ENCODE measurements at places on chromosomes 16 and 17.

- peak; percentile 10 for DNase-seq
These were observed at the start of gene RHBDL3 for GRCh38 chr17:32265192-32265923. Gene RHBDL3 (plus strand): TSS chr17:32265832. CDS start chr17:32266190, 358 bp downstream.

DNA sequence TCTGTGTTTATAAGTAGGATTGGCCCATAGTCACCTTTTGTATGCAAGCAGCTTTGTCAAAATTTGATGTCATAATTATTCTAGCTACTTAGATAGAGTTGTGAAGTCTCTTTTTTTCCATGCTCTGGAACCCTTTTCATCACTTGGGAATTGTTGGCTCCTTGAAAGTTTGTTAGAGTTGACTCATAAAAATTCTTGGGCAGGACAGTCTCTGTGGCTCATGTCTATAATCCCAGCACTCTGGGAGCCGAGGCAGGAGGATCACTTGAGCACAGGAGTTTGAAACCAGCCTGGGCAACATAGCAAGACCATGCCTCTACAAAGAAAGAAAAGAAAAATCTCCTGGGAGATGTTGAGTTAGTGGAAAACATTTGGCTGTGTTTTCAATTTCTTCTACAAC is 45.7 kb upstream of the MRC2 start:
- no peak for DNase-seq

- peak; percentile 48 for DNase-seq
These were observed 2.7 kb downstream of the CLUAP1 start for GRCh38 chr16:3503523-3503922.

DNA sequence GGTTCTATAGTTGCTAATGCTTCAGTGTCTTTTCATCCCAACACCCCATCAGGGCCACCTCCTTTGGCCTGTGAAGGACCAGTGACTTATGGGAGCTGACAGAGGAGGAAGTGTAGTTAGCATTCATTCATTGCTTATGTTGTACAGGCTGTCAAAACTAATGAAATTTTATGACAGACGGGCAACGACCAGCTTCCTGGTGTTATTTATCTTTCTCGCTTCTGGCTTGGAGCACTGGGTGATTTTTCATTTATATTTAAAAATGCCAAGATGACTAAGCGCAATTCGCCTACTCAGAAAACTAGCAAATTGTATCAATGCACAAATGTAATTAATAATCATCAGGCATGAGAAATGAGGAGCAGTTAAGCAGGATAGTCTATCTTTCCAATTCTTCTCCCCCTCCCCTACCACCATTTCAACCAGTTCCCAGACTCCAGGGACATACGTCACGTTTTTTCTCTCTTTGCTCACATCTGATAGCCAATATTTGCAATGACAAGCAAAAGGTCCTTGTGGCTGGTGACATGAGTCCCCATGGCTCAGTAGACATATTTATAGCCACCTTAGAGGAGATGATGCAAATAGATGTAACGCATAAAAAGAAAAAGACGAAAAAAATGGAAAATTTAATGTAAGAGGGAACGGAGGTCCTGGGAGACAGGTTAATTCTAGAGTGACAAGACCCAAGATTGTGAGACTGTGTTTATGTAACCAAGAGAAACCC is 11.2 kb downstream of the CDRT15 start:
- no peak for DNase-seq

- DNase-seq = no peak
These were observed 127.6 kb downstream of the KIF2B start for GRCh38 chr17:53950207-53950857.

DNA sequence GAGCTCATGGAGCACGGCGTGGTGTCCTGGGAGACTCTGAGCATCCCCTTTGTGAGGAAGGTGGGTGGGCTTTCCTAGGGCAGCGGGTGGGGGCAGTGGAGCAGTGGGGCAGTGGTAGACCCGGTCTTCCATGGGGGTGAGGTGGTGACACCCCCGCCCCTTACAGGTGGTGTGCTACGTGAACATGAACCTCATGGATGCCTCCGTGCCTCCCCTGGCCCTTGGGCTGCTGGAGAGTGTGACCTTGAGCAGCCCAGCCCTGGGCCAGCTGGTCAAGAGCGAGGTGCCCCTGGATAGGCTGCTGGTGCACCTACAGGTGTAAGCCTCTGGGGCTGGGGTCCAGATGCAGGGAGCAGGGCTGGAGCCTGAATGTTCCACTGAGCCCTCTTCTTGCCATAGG is 1.6 kb downstream of the ELMO3 start:
- no peak for DNase-seq

DNA sequence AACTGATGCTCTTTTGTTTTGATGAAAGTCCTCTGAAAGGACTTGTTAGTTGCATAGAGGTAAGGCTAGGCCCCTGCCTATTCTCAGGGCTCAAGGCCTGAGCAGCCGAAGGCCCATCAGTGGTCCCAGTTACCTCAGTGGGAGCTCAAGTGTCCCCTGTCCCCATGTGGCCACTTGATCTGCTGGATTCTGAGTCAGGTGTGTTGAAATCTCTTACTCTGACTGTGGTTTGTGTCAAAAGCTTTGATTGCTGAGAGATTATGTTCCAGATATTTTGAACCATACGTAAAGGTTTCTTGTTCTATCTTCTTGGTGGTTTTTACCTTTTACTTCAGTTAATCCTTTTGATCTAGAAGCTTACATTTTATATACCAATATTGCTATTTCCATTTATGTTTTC is 191.7 kb downstream of the LGALS9B start:
- no peak for DNase-seq

GRCh38 chr16:84752600-84752999 is 52.8 kb downstream of the USP10 start:
- DNase-seq = no peak

- DNase-seq = no peak
These were observed 120.4 kb downstream of the PARN start for GRCh38 chr16:14509675-14510132.

DNA sequence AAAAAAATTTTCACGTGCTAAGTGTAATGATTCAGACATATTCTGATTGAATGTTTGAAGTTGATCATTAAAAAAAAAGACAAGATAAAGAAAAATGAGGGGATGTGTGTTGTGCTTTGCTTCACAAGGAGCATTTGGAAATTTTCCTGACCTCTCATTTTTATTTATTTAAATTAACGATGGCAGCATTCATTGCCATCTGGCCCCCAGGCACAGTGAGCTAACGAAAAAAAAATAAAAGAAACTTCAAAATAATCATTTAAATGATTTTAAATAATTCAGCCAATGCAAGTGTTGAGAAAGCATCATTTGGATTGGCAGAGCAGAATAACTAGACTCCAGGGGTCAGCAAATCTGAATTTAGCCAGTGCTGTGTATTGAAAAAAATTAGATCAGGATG is 1037.2 kb downstream of the CDH11 start:
- DNase-seq = no peak

DNA sequence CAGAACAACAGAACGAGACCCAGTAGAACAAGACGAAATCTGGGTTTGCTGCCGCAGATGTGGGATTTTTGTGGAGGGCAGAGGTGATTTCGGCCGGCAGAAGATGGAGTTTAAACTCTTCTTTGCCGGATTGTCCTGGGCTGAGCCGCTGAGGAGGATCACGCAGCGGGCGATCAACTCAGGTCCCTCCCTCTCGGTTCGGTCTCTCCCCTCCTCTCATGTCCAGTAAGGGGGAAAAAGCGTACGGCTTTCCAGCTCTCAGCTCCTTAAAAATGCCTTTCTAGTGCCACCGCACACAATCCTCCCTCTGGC is 2.5 kb downstream of the PHF12 start:
- DNase-seq = no peak

GRCh38 chr16:75294773-75295459 is 43.5 kb upstream of the BCAR1 start:
- no peak for DNase-seq

GRCh38 chr17:36773039-36773438 is 164.2 kb upstream of the LHX1 start:
- no peak for DNase-seq

DNA sequence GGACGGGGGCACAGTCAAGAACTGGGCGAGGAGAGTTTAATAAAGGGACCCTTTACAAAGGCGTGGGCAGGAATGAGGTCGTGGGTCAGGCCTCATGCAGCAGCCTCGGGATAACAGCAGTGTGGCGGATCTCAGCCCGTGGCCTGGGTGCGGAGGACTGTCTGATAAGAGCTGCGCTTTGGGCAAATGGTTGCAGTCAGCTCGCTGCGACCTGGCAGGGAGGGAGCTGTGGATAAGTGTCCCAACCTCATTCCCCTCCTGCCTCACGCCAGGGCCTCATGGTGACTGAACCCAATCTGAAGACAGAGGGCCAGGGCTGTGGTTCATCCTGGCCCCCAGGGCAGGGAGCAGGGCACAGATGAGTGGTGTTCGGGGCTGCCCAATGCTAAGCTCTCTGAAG is 13.6 kb downstream of the SMTNL2 start:
- DNase-seq = no peak

- DNase-seq = no peak
These were observed 28.9 kb downstream of the ITFG1 start for GRCh38 chr16:47431960-47432359.

GRCh38 chr17:79301469-79301868 is 226.8 kb downstream of the ENGASE start:
- DNase-seq = no peak

DNA sequence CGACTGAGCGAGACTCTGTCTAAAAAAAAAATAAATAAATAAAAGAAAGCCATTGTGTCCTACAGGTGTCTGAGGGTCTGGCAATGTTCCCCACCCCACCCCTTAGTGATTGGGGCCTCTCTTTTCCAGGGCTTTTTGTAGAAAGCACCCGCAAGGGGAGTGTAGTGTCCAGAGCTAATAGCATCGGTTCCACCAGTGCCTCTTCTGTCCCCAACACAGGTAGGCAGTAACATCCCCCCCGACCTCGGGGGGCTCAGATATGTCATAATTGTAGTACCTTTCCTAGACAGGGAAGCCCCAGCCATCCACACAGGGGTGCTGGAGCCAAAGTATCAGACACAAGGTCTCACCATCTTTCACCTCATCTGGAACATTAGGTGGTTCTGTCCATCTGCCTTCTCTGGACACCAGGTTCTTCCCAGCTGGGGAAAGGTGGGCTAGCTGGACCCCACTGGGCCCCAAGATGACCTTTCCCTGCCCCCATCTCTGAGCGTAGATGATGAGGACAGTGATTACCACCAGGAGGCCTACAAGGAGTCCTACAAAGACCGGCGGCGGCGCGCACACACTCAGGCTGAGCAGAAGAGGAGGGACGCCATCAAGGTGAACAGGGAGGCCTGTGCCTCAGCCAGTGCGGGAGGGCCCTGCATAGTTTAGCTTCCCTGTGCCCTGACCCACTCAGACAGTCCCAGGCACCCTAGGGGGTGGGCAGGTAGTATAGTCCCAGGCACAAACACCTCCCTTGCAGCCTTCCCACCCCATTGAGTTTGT is 1.6 kb downstream of the MLX start:
- no peak for DNase-seq

- DNase-seq = no peak
These were observed 13.7 kb downstream of the BRIP1 start for GRCh38 chr17:61849674-61850073.

DNA sequence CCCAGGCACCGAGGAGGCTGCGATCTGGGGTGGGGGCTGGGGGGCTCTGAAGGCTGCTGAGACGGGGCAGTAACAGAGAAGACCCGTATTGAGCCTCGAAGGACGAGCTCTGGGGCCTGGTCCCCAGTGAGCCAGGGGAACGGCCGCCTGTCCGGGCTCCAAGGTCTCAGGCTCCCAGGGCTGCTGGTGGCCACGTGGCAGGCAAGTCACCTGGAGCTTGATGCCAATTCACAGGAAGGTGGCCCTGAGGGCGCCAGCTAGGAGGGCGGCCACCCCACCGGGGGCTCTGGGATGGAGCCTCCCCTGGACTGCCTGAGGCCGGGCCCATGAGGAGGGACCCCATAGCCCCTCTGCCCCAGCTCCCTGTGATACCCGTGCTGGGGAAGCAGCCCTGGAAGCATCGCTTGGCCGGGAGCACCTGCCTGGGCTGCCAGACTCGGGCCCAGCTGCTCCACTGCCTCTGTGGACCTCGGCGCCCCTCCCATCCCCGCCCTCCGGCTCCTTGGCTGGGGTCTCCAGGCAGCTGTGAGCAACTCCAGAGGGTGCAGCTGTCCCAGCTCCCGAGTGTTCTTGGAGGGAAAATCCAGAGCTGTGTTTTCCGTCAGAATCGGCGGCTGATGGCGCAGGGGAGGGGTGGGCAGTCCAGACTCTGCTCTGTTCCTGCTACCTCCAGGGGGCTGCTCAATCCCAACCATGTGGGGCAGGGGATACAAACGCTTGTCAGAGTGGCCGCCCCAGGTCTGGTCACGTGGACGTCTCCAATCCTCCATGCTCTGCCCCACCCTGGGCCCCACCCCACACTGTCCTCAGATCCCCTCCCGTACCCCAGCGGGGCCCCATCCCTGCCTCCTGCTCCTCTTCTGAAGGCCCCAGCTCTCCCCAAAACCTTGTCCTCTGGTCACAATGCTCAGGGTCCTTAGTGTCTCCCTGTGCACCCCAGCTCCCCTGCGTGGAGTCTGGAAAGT is 67.2 kb upstream of the GNG13 start:
- no peak for DNase-seq

GRCh38 chr17:74935585-74936469 is at the start of gene OTOP3:
Gene OTOP3 (plus strand): TSS chr17:74935898. CDS start chr17:74935922, 24 bp downstream.
- no peak for DNase-seq

DNA sequence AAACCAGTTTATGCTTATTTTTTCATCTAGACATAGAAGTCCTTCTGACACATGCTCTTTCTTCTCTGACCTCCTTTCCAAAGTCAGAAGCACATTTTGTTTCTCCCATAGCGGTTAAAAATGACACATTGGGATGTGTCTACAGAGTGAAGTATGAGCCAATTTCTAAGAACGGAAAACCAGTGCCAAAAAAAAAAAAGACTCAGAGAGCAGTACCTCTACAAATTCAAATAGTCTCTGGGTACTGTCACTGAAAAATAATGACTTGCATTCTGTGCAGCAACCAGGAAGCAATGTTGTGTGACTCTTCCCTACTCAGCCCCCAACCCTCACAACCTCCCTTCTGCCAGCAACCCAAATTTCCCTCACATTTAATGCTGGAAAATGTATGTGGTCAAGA is 145.5 kb upstream of the PMFBP1 start:
- no peak for DNase-seq

DNA sequence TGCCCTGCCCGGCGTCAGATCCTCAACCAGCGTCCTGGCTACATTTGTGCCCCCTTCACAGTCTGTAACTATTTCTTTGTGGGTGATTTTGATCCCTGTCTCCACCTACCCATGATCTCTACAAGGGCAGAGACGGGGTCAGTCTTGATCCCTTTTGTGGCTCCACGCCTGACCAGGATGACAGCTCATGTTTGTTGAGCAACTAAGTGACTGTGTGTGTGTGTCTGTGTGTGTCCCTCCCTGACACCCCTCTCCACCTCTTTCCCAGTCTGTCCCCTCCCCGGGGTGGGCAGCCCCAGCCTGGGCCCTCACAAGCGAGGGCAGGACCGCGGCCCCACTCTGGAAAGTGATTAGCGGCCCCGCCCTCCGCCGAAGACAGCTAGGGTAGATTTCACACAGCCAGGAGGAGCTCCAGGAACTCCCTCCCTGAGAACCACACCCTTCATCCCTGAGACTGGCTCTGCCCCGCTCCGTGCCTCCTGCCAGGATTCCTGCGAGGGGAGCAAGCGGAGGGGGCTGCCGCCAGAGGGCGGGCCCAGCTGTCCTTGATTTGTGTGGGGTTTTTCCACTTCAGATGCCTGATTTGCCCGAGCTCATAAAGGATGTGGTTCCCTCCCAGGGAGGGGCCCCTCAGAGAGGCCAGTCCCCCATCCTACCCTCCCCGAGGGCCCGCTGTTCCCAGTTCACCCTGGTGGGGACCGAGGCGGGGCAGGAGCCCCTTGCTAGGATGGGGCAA is 5.3 kb upstream of the HS3ST6 start:
- no peak for DNase-seq

Data from activated CD4-positive, alpha-beta T cell treated with anti-CD3 and anti-CD28 coated beads, Interleukin-2, amount 50 U/mL, for 1 hour (primary cell).